ENCODE measurements at places on chromosomes 6 and 20.

DNA sequence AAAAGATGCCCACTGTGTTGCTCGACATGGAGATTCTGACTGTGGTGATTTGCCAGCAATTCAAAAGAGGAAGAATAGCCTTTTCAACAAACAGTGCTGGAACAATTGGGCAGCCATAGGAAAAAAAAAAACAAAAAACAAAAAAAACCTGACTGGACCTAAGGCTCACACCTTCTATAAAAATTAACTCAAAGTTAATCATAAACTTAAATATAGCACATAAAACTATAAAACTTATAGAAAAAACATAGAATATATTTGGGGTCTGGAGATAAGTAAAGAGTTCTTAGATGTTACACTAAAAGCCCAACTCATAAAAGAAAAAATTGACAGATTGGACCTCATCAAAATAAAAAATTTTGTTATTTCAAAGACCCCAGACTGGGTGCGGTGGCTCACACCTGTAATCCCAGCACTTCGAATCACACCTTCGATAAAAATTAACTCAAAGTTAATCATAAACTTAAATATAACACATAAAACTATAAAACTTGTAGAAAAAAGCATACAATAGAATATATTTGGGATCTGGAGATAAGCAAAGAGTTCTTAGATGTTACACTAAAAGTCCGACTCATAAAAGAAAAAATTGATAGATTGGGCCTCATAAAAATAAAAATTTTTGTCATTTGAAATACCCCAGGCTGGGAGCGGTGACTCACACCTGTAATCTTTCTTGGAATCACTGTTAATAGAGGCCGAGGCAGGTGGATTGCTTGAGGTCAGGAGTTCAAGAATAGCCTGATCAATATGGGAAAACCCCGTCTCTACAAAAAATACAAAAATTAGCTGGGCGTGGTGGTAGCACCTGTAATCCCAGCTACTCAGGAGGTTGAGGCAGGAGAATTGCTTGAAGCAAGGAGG lies 115.6 kb upstream of the FAM83B start:
- no peak for DNase-seq

- DNase-seq: no peak
Observed at GRCh38 chr6:134389658-134390057, 71.7 kb upstream of the SGK1 start.

- DNase-seq: no peak
Observed at GRCh38 chr20:3927486-3928291, 38.5 kb downstream of the PANK2 start.

GRCh38 chr6:161266513-161267230 lies 7.2 kb downstream of the AGPAT4 start:
- no peak for DNase-seq

DNA sequence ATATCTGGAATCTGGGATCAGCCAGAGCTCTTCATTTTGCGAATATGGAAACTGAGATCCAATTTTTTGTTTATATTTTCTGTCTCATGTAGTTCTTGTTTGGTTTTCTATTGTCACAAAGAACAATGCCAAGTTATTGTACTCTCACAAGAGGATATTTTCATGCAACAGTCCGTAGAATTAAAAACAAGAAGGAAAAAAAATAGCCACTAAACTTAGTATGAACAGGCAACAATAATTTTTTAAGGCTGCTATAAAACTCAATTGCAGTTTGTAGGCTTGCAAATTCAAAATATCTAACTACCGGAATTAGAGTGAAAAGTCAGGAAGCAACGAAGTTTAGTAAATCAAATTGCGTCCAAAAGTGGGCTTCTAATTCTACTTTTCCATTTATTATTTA lies 1.2 kb downstream of the POPDC3 start:
- no peak for DNase-seq

GRCh38 chr20:16476032-16476431 lies 97.2 kb downstream of the KIF16B start:
- no peak for DNase-seq

- no peak for DNase-seq
Observed at GRCh38 chr6:42428326-42429041, 23.2 kb downstream of the TRERF1 start.

DNA sequence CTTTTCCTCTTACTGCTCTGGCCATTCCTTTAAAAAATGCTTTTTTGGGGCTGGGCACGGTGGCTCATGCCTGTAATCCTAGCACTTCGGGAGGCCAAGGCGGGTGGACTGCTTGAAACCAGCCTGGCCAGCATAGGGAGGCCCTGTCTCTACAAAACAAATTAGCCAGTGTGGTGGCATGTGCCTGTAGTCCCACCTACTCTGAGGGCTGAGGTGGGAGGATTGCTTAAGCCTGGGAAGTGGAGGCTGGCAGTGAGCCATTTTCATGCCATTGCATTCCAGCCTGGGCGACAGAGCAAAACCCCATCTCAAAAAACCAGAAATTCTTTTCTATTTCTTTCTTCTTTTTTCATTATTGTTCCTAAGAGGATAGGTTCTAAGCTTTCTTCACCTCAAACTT lies 36.9 kb upstream of the RNF144B start:
- DNase-seq: no peak

- DNase-seq: no peak
Observed at GRCh38 chr6:51613558-51613957, 473.9 kb downstream of the PKHD1 start.

GRCh38 chr20:8021541-8022269 lies 2.1 kb upstream of the TMX4 start:
- no peak for DNase-seq

DNA sequence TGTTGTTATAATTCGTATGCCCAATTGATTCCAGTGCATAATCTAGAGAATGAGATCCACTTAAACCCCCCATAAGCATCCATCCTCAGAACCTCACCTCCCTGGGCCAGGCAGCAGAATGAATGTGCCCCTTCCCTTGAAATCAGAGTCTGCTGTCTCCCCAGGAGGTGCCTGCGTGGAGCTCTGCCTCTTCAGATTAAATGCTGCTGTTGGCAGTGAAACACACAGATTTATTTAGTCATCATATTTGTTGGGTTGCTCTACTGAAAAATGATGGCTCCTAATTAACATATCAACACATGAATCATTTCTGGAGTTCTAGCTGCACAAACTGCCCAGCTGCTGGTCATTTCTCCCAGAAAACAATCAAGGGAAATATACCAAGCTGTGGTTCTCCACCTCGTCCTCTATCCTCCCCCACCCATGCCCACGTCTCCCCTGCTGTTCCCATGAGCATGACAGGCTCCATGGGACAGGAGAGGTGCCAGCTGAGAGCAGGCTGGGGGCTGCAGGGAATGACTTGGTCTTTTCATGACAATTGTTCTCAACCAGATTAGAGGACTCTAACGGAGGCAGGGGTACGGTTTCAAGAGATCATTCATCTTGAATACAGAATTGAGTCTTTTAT lies 633.1 kb downstream of the CDH26 start:
- DNase-seq: no peak

GRCh38 chr6:112203577-112204349 lies 50.6 kb downstream of the LAMA4 start:
- DNase-seq: no peak

DNA sequence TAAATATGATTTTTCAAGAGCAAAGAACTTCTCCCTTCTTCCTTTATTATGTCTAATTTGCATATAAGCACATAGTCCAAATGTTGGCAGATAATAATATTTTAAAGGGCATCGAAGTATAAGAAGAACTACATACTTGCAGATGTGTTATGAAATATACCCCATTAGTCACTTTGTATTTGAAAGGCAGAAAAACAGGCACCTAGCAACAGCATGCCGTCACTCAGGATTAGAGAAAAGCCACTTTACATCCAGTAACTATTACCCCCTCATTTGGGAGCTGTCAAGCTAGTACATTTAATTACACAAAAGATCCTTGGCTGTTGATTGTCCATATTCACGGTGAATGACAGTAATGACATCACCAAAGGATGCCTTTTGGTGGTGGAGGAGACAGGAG lies 99.3 kb upstream of the ARMC2 start:
- no peak for DNase-seq

GRCh38 chr6:147891671-147892070 lies 383.2 kb downstream of the SAMD5 start:
- DNase-seq: no peak

Data from stimulated activated CD8-positive, alpha-beta memory T cell treated with anti-CD3 and anti-CD28 coated beads, Interleukin-12 subunit alpha, Interleukin-12 subunit beta, amount 100 ng/mL, for 1 hour (primary cell).